Gastrocnemius medialis (tissue), 4 donors: ENCODE measurements at places on chromosomes 3 and 15.

DNA sequence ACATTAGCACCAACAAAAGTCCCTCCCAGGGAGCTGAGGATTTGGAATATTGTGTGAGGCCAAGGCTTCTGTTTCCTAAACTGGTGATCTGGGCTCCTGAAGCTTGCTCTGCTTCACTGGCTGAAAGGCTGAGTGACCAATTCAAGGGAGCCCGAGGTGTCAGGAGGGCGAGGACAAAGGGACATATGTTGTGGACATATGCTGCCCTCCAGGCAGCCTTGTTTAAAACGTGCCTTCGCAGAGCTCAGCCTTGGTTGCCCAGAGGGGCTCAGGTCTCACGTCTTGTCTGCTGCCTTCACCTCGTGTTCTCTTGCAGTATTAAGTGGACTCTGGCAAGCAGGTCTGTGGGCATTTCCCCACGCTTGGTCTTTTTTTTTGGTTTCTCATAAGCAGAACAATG lies 7.0 kb downstream of the SLCO3A1 start:
- no peak for DNase-seq

- no peak for DNase-seq
Observed at GRCh38 chr15:31300208-31300661, 26.4 kb upstream of the KLF13 start.

DNA sequence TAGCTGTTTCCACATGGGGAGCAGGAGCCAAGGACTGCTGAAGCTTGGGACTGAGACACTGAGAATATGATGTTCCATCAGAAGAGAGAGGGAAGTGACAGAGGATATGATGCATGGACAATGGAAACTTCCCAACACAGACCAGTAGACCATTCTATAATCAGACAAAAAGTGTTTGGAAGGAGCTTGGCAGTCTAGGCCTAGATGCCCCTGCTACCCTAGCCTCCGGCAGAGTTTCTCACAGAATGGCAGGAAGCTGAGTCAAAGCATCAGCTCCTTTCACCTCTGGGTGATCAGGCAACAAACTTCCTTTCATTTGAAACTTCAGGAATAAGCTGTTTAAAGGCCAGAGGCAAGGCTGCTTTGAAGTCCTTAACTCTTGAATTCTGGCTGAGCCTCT lies 222.0 kb downstream of the NEK10 start:
- DNase-seq = no peak

GRCh38 chr3:189040656-189041335 lies 131.0 kb upstream of the TPRG1 start:
- no peak for DNase-seq

- no peak for DNase-seq
Observed at GRCh38 chr3:119969759-119970158, 124.5 kb downstream of the GSK3B start.

GRCh38 chr15:61489571-61489970 lies 260.5 kb upstream of the RORA start:
- no peak for DNase-seq

DNA sequence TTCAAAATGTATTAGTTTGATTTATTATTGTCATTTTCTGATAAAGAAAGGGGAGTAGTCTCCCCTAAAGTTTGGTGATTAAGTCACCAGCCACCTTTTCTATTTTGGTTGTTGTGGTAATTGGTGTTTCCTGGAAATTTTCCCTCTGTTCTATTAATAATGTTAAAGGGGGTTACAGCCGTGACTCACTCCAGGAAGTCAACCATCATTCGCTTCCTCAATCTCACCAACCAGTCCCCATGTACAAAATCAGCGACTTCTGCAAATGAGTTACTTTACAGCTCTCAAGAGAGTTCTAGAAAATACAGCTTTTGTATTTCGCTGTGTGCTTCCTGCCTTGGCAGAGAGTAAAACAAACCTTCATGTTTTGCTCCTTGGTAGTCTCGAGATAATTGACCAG lies 285.1 kb downstream of the LPP start:
- no peak for DNase-seq

- DNase-seq = no peak
Observed at GRCh38 chr15:83769411-83769999, 115.6 kb downstream of the ADAMTSL3 start.

DNA sequence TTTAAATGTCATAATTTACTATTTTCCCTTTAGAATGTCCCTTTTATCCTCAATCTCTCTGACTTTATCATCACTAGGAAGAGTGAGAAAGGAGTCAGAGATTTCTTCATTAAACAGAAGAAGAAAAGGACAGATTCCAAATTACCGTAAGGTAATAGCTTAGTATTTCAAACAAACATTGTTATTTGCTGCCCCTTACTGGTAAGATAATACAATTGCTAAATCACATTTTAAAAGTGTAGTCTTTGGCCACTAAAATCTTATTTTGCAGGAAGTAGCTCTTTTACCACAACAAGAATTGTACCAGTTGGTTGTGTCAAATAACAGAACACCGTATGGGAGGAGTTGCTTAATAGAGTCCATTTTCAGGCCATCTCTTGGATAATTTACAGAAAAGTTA lies 53.7 kb downstream of the CGGBP1 start:
- no peak for DNase-seq

- no peak for DNase-seq
Observed at GRCh38 chr3:148150141-148150540, 547.6 kb upstream of the AGTR1 start.

- DNase-seq = no peak
Observed at GRCh38 chr3:114057011-114057347, 442 bp downstream of the QTRT2 start.

DNA sequence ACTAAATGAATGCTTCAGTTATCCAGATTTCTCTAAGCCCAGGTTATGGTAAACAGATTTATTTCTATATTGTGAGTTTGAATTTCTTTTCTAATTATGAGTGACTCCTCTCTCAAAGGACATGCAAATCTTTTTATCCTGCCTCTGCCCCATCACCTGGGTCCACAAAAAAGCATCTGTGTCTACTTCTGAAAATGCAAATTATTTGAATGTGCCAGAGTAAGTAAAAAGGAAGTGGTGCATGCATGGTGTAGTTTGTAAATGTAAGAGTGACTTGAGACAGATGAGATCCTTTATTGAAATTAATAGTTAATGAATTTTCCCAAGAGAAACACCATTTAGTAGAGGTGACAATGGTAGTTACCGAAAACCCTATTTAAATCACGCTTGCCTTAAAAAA lies 26.9 kb downstream of the MCTP2 start:
- no peak for DNase-seq

- DNase-seq = no peak
Observed at GRCh38 chr15:88794001-88794400, 9.2 kb upstream of the ACAN start.

DNA sequence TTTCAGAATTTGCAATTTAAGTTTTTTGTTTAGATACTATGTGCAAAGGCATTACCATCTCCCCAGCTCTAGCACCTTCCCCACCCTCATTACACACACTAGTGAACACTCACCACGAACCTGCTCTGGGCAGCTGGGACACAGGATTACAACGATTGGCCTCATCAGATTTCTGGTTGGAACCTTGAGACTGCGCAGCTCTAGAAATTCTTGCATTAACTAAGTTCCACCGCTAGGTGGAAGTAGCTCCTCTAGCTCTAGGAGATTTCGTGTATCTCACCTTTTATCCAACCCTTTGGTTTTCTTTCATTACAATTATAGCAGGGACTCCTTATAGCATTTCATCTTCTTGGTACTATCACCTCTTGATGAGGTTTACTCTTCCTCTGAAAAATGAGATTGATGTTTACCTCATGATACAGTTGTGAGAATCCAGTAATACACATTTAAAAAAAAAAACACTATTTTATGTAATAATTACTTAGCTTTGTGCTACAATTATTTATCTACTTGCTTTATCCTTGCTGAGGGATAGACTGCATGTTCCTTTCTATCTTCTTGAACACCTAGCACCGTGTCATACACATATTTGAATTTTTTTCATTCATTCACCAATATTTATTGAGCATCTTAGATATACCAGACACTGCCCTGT lies 28.7 kb upstream of the PLOD2 start:
- DNase-seq = no peak

DNA sequence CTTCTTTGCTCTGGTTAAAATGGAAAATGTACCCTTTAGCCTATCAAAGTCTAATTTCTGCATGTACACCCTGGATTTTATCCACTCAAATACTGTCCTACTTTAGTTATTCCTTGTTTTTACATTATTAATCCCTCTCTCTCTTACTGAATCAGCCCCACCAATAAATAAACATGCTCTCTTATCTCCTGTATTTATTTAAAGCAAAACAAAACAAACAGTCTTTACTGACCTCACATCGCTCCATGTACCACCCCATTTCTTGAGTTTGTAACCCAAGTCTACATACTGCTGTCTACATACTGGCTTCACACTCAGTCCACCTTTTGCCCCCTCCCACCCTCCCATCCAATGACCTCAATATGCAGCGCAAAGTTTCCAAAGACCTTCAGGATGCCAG lies 113.3 kb upstream of the RORA start:
- no peak for DNase-seq

DNA sequence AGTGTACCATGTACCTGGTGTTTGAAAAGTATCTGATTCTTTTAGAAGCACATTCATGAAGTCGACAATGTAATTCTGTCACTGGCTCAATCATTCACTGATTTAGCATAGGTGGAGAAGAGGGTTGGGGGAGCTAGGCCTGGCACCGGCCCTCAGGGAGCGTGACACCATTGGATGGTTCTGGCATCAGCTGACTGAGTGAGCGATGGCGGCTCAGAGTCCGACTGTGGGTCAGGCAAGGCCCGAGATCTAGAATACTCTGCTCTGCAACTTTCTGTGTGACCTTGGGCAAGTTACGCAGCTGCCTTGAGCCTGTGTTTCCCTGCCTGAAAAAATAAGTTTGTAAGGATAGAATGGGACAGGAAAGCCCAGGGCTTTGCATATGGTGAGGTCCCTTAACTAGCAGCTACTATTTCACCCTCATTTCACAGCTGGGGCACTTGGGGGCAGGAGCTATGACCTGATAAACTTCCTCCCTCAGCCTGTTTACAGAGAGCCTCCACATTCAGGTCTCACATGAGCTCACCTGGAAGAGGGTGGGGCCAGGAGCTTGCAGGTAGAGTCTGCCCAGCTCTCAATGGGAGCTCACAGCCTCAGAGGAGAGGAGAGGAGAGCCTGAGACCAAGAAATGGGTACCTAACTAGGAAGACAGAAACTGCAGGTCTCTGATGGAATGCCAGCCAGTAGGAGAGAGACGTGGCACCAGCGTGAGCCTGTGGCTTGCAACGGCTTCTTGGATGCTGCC lies 153.7 kb upstream of the TLE3 start:
- no peak for DNase-seq

DNA sequence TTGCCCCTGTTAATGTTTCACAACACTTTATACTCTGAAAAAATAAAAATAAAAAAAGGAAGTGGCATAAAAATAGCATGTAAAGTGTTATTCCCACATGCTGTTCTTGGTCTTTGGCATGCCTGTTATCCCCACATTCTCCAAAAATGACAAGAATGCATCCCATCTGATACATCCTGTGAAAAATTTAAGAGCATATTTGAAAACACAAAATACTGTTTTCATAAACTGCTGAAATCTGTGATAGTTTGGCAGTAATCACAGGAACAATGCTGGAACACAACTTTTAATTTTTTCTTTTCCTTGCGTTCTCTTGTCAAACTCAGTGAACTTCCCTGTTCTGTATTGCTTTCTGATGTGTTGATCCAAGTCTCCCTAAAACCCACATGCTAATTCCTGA lies 288.8 kb downstream of the ROBO2 start:
- DNase-seq = no peak

DNA sequence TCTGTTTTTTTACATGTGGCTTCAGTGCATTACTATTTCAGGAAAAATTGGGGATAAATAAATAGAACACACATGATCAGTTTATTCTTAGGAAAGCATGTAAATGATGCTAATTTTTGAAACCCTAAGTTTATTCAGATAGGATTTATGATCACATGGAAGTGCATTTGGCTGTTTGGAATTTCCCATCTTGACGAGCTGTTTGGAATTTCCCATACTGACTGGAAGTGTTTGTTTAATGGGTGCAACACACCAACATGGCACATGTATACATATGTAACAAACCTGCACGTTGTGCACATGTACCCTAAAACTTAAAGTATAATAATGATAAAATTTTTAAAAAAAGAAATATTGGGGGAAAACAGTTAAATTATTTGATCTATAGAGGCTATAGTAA lies 79.5 kb downstream of the COL6A6 start:
- DNase-seq = no peak

DNA sequence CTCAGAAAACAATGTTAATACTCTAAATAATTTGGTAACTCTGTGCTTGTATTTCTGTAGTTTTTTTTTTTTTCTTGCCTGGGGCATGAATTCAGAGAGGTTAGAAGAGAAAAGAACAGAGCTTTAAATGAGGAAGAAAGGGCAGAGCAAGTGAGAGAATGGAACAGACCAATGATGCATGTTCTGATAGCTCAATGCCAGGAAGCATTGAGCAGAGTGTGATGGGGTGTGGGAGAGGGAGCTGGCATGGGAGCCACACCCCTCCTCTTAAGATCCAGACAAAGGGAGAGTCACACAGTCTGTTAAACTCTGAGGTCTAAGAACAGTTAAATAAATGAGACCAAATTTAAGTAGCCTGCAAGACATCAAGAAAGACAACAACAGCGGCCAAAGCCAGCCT lies 538.6 kb downstream of the TUSC7 start:
- no peak for DNase-seq

DNA sequence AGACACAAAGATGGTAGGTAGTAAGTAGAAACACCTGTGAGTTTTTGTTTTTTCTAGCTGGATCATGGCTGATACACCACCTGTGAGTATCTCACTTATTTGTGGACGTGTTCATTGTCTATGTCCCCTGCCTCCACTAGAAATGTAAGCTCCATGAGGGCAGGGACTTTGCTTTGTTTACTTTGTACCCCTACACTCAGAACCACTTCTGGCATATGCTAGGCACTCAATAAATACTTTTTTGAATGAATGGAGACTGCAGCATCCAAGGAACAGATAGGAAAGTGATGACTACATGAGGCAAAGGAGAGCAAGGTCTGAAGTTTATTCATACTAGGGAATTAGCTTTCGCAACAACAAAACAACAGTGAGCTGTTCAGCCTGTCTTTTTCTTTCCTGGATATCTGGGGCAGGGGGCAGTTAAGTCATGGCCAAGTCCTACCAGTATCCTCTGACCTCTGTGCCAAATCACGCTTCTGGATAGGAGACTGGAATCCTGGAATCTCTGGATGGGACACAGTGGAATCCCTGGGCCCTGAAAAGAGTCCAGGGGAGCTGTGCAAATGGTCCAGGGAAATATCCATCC lies 11.6 kb upstream of the EPB42 start:
- DNase-seq = no peak

DNA sequence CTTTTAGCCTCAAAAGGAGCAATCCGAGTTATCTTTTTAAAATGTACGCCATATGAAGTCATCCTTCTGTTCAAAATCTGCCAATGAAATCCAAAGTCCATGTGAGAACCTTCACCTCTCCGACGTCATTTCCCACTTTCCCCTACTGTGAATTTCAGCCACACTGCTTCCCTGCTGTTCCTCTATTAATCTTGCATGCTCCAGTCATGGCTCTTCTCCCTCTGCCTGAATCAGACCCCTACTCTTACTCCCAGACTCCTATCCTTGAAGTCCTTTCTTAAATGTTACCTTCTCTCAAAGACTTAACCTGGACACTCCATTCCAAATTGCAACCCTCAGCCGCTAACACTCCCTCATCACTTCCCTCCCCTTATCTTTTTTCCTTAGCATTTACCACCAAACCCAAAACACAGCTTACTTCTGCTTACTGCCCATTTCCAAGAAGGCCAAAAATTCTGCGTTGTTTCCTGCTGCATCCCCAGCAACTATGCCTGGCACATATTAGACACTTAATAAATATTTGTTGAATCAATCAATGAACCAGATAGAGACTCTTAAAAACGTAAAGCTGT lies 1.2 kb downstream of the NKIRAS1 start:
- no peak for DNase-seq
